Stimulated activated CD4-positive, alpha-beta T cell treated with anti-CD3 and anti-CD28 coated beads, Interleukin-4, amount 100 ng/mL, for 4 hours (primary cell): ENCODE measurements at places on chromosomes 4 and X.

GRCh38 chr4:52546449-52546848 lies 112.7 kb downstream of the USP46 start:
- no peak for DNase-seq

DNA sequence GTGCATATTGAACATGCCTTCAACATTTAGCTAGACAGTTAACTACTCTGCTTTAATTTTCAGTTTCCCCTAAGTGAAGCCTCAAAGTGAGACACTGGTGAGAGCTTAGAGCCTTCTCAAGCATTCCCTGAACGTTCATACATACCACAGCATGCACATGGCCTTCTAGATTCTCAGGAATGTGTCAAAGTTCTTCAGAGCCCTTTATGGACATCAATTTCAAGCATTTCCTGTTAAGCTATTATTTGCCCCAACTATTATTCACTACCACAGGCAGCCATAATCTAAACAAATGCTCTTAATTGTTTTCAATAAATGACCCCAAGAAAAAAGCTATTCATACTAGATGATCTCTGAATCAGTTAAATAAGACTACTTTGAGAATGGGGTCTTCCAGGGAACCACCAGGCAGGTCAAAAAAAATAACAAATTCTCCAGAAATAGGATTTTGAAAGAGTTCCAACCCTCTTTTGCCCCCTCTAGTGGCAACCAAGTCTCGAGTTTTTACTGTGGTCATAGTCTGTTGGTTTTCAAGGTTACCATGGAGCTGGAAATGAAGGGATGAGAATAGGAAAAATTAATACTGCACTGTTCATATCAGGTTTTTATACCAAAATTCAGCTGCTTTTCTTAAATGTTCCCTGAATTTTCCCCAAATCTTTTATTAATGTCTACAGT lies 235.4 kb downstream of the RAB28 start:
- DNase-seq, result no peak

- DNase-seq, result no peak
Measured at GRCh38 chr4:23962462-23962861, 72.6 kb upstream of the PPARGC1A start.

DNA sequence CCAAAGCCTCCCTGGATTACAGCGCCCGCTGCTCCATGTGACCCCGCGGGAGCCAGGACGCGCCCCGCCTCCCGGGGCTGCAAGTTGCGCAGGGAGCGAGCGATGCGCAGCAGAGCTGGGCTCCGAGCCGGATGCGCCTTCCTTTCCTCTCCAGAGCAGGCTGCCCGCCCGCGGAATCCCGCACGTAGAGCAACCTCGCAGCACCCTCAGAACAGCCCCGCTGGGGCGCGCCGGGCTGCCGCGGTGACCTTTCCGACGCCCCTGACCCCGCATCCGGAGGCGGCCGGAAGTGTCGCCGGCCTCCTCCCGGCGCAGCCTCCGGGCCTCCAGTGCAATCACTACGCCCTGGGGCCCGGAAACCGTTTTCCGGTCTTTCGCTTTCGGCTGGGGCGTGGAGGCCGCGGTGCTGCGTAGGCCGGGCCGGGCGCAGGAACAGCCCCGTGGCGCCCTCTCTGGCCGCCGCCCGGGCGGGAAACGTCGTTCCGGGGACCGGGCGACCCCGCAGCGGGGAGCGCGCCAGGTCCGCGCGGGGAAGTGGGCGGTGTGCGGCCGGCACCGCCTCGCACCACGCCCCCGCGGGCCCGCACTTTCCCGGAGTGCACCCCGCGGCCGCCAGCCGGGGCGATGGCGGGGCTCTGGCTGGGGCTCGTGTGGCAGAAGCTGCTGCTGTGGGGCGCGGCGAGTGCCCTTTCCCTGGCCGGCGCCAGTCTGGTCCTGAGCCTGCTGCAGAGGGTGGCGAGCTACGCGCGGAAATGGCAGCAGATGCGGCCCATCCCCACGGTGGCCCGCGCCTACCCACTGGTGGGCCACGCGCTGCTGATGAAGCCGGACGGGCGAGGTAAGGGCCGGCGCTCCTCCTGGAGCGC lies at the start of gene CYP4V2:
Gene CYP4V2 (plus strand): TSS at position 368 of the 866 bp plus-strand sequence. CDS start 257 bp downstream, at position 625.
- DNase-seq, result peak; percentile 86

- no peak for DNase-seq
Measured at GRCh38 chr4:139858436-139859205, 193.0 kb downstream of the MGST2 start.

GRCh38 chrX:11944501-11944900 lies 186.5 kb downstream of the MSL3 start:
- no peak for DNase-seq

DNA sequence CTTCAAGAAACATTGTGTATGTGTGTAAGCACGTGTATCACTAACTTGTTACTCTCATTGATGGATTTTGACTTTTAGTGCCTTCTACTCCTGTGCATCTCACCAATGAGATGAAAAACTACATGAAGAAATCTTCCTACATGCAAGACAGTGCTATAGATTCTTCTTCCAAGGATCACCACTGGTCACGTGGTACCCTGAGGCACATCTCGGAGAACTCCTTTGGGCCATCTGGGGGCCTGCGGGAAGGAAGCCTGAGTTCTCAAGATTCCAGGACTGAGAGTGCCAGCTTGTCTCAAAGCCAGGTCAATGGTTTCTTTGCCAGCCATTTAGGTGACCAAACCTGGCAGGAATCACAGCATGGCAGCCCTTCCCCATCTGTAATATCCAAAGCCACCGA lies 86.5 kb downstream of the SLC10A6 start:
- DNase-seq, result no peak

GRCh38 chrX:154827194-154828015 lies 7.1 kb downstream of the SMIM9 start:
- no peak for DNase-seq

- DNase-seq, result no peak
Measured at GRCh38 chr4:77731656-77732055, 87.5 kb downstream of the CNOT6L start.

DNA sequence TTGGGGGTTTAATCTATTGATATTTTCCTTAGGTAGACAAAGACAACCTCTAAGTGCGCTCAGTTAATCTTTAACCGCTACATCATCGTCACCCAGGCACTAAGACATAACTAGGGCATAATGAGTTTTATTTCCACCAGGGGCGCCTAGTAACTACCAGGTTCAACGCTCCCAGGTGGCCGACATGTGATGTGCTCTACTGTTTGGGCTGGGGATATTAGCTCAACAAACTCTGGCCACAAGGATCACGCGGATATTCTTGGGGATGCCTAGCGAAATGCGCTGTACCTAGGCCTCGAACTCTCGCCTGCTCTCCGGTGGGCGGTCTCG lies 915 bp upstream of the RAB33B start:
- peak; percentile 67 for DNase-seq

DNA sequence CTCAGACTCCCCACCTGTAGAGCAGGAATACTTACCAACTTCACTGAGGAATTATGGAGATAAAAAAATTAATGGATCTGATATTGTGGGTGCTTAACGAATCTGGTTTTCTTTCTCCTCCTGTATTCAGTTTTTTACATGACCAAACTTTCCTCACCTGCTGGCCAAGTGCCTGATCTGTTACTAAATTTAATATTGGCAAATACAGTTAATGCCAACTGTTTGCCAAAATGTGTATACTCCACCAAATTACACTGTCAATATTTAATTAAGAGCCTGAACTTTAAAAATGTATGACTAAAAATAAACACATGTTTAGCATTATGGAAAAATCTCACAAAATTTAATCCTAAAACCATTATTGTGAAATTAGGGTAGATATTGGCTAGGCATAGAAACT lies 3.3 kb downstream of the PGRMC2 start:
- no peak for DNase-seq

DNA sequence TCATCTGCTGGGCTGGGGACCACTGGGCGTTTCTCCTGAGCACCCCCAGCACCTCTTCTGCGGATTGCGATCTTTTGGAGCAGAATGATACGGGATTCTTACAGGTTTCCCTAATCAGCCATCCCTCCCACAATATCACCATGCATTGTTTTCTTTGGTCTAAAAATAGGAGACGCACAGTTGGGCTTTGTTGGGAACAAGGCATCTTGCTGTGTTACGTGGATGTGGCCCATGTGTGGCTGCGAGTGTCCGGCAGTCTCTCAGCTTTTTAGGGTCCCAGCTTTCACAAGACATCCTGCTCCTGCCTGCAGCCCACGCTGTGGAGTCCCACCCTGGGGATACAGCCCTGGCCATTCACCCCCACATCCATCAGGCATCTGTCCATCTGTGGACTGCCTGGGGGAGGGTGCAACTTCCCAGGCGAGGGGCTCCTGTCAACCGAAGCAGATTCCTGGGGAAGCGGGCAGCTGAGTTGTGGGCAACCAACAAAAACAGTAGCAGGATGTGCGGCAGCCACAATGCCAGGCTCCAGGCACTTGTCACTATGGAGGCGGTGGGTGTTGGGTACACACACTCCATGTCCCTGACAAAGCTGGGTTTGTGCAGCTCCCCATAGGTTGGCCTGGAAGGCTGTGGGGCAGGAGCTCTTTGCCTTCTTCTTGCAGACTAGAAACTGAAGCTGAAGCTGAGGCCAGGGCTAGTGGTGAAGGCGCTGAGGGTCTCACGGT lies 185.5 kb upstream of the PSAPL1 start:
- DNase-seq, result no peak

- DNase-seq, result no peak
Measured at GRCh38 chrX:151386838-151387459, 10.1 kb upstream of the VMA21 start.

DNA sequence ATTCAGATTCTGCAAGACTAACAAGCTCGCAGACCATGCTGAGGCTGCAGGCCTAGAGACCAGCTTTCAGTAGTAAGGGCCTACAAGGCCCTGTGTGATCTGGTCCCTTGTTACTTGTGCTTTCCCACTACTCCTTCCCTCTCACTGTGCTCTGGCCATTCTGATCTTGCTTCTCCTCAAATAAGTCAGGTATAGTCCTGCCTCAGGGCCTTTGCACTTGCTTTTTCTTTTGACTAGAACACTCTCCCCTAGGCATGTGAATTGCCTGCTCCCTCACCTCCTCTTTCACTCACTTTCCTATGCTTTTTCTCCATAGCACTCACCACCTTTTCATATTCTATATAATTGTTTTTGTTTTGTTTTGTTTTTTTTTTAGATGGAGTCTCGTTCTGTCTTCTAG lies 22.2 kb downstream of the AKAP14 start:
- DNase-seq, result no peak

DNA sequence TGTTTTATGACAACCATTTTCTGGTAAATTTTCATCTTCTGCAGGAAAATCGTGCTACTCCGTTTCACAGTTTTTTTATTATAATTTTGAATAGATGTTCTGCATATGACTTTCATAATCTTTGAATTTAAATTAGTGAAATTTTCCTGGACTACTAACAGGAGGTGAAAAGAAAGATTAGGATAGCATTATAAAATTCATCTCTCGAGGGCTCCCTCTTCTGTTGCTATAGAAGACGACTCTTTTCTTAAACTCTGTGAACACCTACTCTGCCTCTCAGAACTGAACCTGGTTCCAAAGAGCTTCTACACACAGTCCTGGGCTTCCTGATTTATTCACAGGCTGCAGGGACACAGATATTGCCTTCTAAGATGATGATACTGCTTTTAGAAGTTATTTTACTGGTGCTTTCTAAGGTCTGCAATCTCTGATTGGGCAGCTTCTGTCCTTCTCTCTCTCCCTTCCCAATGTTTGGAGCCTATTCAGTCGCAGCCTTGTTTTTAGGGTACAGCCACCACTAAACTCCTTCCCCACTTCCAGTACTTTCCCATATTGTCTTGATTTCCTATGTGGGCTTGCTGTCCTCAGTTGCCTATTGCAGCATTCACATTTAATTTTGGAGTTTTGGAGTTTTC lies 10.1 kb upstream of the SAP30 start:
- no peak for DNase-seq

DNA sequence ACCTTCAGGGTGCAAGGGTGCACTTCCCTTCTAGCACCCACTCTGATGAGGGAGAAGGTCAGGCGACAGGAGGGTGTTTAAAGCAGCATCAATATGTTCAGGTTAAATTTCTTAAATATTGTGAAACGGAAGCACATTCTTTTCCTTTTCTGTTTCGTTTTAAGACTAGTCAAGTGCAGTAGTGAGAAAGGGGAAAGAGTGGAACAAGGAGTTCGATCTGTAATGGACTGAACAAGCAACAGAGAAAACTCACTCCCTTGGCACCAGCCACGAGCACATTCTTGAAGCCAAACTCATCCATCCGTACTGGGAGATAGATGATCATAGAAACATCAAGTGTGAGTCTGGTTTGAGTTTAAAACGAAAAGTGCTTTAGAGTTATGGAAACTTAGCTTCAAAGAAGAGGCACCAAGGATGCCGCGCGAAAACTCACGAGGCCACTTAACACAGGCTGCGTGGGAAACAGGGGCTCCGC lies 815 bp downstream of the FAM53A start:
- DNase-seq, result no peak

GRCh38 chr4:78684325-78685079 lies 91.6 kb upstream of the BMP2K start:
- DNase-seq, result no peak

DNA sequence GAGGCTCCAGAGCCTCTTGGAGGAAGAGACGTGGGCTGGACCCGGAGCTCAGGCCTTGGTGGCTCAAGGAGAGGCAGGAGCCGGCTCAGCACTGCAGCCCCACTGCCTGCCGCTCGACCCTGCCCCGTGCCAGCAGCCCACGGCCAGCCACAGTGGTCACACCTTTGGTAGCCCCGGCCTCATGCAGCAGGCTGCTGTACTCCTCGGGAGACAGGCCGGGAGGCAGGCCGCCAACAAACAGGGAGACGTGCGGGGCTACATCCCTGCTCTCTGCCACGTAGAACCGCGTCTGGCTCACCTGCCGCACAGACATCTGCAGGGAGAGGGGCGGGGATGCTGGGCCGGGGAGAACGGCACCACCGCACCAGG lies 7.6 kb downstream of the DGKQ start:
- DNase-seq, result no peak

DNA sequence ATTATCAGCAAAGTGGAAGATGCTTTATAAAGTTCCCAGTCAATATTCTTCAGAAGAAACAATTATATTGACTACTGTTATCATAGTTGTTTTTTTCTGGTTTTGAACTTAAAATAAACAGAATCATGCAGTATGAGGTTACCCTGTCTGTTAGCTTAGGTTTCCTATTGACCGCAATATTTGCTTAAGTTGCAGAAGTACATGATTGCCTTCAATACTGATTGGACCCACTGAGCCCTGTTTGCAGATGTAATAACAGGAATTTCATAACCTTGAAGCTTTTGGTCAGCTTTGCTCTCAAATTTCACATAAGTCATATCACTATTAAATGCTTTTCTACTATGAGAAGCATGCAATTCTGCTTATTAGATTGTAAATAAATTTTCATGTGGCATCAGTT lies 229.1 kb upstream of the FSTL5 start:
- DNase-seq, result no peak

- no peak for DNase-seq
Measured at GRCh38 chr4:17811078-17811603, 362 bp downstream of the NCAPG start.

- peak; percentile 27 for DNase-seq
Measured at GRCh38 chrX:19887911-19888879, 795 bp upstream of the SH3KBP1 start.
